ENCODE measurements at places on chromosomes 3 and 15. TPM values are rescaled to one million over a fixed set of nuclear protein-coding genes. Genes with fewer than 3 reads are reported as not detected.

DNA sequence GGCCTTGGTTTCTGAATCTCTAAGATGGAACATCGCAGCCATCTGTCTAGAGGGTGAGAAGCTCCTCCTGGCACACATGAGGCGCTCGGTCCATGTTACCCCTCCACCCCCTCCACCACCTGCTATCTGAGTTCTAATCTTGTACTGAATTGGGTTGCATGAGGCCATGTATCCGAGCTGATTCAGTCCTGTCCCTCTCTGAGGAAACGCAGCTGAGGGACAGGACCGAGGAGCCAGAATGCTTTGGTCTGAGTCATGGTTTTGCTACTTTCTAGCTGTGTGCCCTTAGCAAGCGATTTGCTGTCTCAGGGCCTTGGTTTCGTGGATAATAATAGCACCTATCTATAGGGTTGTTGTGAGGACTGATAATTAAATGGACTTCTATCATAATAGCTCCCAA, 87.8 kb upstream of the SEC13 start:
- no peak for DNase-seq

GRCh38 chr3:143123353-143123984, 3.9 kb downstream of the CHST2 start:
- no peak for DNase-seq

GRCh38 chr3:193704431-193704830, 111.4 kb downstream of the OPA1 start:
- no peak for DNase-seq

GRCh38 chr15:31472636-31473384, 146.2 kb downstream of the KLF13 start:
- DNase-seq: no peak

GRCh38 chr3:102529452-102529851, 94.6 kb downstream of the ZPLD1 start:
- no peak for DNase-seq

- DNase-seq: no peak
Measured at GRCh38 chr3:39141171-39141995, 12.0 kb downstream of the CSRNP1 start.

GRCh38 chr3:40985195-40985594, 214.1 kb upstream of the CTNNB1 start:
- no peak for DNase-seq

GRCh38 chr3:71930056-71930991, 145.4 kb upstream of the PROK2 start:
- DNase-seq: no peak

ANKRD34C gene
- total RNA-seq: 0.30 TPM

- DNase-seq: peak; percentile 79
Measured at GRCh38 chr3:186361762-186362536, at the start of gene DGKG. TSS of gene DGKG (minus strand) at chr3:186362234. CDS start at chr3:186320459, 41,775 bp downstream.

PLSCR2 gene
- total RNA-seq: 1.0 TPM

GRCh38 chr3:184361932-184362667, 590 bp downstream of the POLR2H start:
- DNase-seq: peak; percentile 89
